Occipital lobe (tissue), 3 donors: ENCODE measurements at places on chromosomes 16 and 17.

DNA sequence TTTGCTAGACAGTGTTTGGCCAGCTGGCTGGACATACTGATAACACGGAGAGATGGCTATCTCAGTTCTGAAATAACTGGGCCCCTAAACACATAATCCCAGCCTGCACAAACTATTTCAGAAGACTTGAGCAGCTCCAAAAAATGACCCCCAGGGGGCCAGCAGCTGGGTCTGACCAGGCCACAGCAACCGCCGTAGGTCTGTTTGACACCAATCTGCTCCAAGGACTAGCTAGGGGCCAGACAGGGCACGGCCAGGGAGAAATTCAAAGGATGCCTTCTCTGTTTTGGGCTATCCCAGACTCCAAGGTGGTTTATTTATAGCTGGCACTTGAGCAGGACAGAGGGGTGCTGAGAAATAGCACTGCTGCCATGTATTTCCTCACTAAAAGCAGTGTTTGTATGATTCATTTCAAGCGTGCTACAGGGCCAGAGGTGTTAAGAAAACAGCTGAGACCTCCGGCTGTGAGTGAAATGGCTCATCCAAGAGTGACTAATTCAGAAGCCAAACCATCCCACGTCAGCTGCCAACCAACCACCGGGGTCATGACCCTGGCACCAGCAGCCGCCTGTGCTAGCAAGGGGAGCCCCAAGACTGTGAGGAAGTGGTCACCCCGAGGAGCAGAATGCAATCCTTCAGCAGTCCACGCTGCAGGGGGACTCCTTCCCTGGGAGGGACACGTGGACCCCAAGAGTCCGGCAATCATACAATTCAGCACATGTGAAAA, 5.7 kb downstream of the GGA2 start:
- no peak for DNase-seq

GRCh38 chr17:8964801-8965393, 610 bp downstream of the PIK3R5 start:
- no peak for DNase-seq

- no peak for DNase-seq
Observed at GRCh38 chr16:13042291-13042685, 140.9 kb downstream of the SHISA9 start.

GRCh38 chr17:7716901-7717755, at the start of gene DNAH2:
TSS of gene DNAH2 (plus strand) at chr17:7717744. CDS start at chr17:7719735, 1,991 bp downstream.
- peak; percentile 72 for DNase-seq

DNA sequence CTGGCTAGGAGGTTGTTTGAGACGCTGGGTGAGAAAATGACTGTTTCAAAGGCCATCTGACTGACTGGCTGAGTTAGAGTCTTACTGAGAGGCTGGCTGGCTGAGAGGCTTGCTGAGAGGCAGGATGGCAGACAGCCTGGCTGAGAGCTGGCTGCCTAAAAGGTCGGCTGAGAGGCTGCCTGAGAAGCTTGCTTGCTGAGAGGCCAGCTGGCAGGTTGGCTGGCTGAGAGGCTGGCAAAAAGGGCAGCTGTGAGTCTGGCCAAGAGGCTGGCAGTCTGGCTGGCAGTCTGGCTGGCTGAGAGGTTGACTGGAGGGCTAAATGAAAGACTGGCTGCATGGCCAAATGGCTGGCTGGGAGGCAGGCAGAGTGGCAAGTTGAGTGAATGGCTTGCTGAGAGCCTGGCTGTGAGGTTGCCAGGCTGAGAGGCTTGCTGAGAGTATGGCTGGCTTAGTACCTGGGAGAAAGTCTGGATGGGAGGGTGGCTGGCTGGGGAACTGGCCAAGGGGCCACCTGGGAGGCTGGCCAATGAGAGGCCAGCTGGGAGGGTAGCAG, 35.3 kb upstream of the ACSM2B start:
- DNase-seq, result peak; percentile 6

GRCh38 chr17:29131814-29132682, 48.1 kb downstream of the MYO18A start:
- DNase-seq, result no peak
